ENCODE measurements at places on chromosomes 2 and 18.

GRCh38 chr2:231161252-231161839, 36.5 kb upstream of the HTR2B start:
- no peak for DNase-seq

DNA sequence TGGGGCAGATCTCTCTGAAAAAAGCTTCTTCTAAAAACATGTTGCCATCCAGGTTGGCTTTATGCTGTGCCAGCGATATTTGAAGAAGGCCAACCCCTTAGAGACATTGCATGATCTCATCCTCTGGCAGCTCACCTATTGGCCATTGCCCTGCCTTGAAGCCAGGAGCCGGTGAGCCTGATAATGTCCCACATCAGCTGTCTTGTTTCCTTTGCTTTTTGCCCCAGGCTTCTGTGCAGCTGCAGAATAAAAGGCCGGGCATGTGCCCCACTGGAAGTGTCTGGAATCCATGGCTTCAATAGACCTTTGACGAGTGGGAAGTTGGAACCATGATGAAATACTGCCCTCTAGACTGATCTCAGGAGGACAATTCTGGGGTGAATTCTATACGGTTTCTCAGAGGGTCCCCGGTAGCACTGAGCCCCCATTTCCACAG, 523.5 kb upstream of the ZEB2 start:
- no peak for DNase-seq

- DNase-seq = peak; percentile 16
These were observed 112.2 kb downstream of the SOS1 start for GRCh38 chr2:39008665-39009064.

DNA sequence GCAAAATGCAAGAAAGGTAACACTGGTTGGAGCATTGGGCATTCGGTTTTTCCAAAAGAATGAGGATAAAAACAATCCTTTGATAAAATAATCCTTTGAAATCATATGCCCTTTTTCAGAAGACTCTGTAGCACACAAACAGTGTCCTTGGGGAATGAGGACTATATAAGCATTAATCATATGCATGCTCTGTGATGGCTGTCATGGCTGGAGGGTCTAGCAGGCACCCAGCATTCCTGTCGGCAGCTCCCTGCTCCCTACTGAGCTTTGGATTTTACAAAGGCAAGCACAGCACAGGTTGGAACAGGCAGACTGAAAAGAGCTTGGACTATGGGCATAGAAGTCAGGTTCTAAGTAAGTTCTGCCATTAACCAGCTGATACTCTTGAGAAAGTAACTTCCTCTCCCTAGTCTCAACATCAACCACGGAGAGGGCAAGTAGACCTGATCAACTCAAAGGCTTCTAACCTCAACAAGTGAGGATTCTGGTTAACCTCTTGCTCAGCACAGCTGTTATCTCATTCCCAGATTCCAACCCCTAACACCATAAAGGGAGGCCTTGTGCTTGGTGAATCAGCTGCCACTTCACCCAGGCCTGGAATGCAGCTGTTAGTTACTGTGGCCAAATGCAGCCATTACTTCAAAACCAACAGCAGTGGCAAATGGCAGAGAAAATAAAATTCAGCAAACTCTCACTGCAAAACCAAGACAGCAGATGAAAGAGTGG, 29.5 kb downstream of the GALNT14 start:
- DNase-seq = no peak

GRCh38 chr2:19140463-19141208, 217.8 kb downstream of the OSR1 start:
- DNase-seq = peak; percentile 70

DNA sequence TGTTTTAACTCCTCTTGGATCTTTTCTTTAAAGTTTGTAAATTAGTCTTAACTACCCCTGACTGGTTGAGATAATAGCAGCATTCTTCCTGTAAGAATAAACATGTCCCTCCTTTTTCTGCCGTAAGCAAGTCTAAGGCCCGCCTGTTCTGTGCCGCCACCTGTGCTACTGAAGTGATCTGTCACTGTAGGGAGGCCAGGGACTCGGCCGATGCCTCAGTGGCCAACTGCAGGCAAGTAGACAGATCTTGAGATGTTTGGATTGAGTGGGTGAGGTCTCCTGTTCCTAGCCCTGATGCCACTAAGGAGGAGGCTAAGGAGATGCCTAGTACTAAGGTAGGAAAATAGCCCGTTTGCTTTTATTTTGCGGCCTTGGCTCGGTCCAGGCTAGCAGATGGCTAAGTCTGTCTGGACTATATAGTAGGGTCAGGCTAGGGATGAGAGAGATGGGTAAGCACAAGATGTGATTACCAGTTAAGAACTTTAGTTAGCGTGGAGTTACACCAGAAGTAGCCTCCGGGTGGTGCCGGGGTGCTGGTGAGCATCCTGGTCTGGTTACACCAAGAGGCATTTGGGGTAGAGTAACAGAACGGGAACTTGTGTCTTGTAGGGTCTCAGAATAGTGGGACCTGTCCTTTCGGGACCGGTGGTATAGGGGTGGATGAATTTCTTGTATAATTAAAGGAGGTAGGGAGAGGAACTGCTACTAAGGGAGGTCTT, 584.2 kb downstream of the SUCLG1 start:
- DNase-seq = no peak

DNA sequence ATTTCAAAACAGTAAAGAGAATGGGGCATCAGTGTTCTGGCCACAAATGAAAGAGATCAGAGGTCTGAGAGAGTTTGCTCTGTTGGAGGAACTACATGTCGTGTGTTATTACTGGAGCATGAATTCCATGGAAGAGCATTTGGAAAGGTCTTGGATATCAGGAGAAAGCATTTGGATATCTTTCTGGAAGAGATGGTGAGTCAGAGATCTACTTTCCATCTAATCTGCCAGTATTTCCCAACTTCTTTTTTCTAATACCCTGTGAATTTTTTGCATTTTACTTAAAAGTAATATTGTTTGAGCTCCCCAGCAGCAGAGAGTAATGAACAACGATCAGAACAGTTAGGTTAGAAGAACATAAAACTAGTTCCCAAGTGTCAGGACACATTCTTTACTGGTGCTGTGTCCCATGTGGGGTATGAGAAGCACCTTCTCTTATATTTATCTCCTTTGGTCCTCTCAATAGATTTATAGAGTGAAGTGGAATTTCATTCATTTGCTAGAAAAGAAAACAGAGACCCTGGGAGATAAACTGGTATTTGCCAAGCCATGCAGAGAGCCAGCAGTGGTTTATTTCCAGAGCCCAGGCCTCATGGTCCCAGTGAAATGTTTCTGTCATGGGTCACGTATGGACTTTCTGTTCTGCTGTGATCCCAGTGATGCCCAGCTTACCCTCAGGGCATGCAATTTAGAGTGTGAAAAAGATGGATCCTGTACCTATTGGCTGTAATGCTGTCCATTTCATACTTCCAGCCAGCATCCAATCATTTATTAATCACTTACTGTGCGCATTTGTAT, 130.8 kb upstream of the NT5C1B start:
- peak; percentile 56 for DNase-seq

GRCh38 chr2:85524336-85524908, 14.5 kb upstream of the MAT2A start:
- DNase-seq = peak; percentile 26

DNA sequence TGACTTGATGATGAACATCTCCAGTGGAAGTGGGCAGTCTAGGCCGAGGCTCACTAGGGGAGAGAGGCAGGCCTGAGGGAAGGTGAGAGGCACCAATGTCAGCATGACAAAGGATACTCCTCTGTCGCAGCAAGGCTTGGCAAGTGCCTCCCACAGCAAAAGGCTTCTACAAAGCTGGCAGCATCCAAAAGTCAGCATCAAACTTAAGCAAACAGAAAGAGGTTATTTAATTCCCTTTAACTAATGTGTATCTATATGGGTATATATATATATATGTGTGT, 41.6 kb downstream of the NIFK start:
- DNase-seq = no peak

GRCh38 chr2:36951574-36951973, 14.8 kb downstream of the STRN start:
- peak; percentile 71 for DNase-seq

DNA sequence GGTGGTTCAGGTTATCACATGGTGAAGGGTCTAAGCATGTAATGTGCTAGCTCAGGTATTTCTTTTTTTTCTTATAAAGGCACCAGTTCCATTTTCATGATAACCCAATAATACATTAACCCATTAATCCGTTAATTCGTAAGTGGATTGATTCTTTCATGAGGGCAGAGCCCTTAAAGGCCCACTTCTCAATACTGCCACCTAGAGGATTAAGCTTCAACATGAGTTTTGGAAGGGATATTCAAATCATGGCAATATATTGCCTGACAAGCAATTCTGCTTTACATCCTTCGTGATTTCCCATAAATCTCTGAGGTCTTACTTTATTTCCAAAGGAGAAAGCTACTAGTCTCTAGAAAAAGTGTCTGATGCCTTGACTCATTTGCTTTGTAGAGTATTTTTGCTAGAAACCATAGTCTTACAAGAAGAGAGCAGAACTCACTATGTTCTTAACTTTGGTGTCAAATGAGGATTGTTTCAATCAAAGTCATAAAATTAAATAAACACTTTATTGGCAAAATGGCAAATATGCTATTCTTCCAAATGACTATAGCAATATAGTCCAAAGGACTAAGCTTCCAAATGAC, 271.3 kb downstream of the KCNS3 start:
- peak; percentile 54 for DNase-seq

- DNase-seq = no peak
These were observed 30.4 kb downstream of the PIAS2 start for GRCh38 chr18:46886893-46887292.

- DNase-seq = peak; percentile 57
These were observed 2.7 kb upstream of the RNPEPL1 start for GRCh38 chr2:240565333-240566202.

- no peak for DNase-seq
These were observed 109.8 kb downstream of the DDX1 start for GRCh38 chr2:15701341-15701907.

GRCh38 chr2:124289615-124290014, 264.5 kb downstream of the CNTNAP5 start:
- DNase-seq = no peak

DNA sequence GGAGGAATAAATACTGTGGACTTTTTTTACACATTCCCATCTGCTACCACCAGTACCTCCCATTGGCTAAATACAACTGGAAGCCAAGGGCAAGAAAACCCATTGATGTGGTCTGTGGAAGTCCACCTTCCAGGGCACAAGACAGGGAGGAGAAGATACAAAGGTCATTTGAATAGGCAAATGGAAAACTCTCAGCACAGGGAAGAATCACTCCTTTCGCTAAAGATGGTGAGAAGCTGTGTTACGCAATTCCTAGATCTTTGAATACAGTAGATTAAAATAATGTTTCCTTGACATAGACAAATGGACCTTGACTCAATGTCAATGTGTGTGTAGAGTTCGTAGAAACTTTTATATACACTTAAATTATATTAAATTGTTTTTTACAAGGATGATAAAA, 70.9 kb upstream of the ERBB4 start:
- DNase-seq = no peak

DNA sequence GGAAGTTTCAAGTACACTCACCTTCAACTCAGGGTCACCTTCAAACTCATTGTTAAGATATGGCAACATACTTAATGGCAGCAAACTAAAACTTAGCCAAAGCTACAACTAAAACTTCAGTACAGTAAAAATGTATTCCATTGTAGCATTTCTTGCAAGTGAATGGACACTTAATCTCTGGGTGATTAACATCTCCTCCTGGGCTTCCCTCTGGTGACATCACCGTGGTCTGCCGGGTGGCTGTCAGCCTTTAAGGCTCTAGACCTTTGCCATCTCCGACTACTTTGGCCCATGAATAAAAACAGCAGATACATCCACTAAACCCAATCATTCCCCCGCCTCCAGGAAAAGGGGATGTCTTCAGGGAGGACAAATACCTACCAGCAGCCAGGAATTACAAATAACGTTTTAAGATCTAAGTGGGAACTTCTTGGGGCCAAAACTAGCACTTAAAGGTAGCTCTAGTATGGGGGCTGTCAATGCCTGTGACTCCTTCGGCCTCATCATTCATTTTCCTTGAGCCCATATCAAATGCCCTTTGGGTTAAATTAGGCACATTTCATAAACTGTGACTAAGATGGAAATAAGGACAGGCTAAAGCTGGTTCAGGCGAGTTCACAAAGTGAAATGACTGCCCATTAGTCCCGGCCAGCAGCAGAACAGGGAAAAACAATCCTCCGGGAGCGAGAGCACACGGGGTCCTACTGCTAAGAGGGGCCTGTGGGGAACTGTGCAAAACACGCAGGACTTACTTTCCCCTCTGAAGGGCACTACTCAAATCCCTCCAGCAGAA, 1.1 kb downstream of the TFCP2L1 start:
- DNase-seq = no peak

DNA sequence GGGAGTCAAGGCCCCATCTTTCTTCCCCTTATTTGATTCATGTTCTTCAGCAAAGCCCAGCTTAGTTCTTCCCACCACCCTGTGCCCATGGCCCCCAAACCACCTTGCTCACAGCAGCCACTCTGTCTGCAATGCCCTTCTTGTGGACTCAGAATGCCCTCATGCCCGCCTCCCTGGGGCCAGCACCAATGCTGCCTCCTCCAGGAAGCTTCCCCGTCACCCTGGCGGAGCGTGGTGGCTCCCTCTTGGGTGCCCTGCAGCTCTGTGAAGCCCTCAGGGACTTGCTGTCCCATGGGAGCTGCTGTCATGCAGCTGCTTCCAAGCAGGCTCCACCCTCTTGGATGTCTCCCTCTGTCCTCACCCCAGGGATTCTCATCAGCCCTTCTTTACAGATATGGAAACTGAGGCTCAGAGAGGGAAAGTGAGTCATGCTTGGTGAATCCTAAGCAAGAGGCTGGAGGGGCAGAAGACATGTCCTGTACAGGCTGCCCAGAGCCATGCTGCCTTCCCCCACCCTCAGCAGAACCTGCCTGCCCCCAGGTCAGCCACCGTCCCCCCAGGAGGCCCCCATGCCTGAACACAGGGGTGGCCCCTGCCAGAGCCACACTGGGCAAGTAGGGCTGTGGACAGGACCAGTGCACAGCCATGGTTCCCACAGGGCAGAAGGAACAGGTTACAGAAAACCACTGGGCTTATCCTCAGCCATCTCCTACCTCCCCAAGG, 11.8 kb upstream of the DUSP2 start:
- no peak for DNase-seq

DNA sequence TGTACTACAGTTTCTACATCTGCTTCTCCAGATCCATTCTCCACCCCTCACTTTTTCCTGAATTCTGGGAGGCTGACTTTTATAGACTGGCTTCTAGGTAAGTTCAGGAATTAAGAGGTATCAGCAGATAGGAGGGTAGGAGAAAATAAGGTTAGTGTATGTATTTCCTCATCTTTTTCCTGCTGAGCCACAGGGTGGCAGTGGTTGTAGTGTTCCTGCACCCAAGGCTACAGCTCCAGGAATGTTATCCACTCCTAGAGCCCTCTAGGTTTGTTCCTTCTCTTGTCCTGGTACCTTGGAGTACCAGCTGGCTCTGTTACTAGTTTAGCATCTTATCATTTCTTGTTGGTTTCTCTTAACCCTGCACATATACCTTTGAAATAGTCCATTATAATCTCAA, 40.7 kb upstream of the C2orf66 start:
- DNase-seq = peak; percentile 48

- DNase-seq = peak; percentile 63
These were observed 1229.0 kb upstream of the NRXN1 start for GRCh38 chr2:52260904-52261303.

- no peak for DNase-seq
These were observed 179.5 kb downstream of the NAPG start for GRCh38 chr18:10705291-10705690.

Data from fibroblast of mammary gland (primary cell).